ENCODE measurements at places on chromosomes 7 and 10.

GRCh38 chr7:75814407-75814947 lies 871 bp upstream of the CCL24 start:
- DNase-seq: no peak

GRCh38 chr7:79410345-79410744 lies 43.1 kb downstream of the MAGI2 start:
- DNase-seq: no peak

- no peak for DNase-seq
These were observed 35.2 kb upstream of the MBL2 start for GRCh38 chr10:52807803-52808202.

- DNase-seq: no peak
These were observed 36.2 kb downstream of the PDE1C start for GRCh38 chr7:32034052-32034451.

DNA sequence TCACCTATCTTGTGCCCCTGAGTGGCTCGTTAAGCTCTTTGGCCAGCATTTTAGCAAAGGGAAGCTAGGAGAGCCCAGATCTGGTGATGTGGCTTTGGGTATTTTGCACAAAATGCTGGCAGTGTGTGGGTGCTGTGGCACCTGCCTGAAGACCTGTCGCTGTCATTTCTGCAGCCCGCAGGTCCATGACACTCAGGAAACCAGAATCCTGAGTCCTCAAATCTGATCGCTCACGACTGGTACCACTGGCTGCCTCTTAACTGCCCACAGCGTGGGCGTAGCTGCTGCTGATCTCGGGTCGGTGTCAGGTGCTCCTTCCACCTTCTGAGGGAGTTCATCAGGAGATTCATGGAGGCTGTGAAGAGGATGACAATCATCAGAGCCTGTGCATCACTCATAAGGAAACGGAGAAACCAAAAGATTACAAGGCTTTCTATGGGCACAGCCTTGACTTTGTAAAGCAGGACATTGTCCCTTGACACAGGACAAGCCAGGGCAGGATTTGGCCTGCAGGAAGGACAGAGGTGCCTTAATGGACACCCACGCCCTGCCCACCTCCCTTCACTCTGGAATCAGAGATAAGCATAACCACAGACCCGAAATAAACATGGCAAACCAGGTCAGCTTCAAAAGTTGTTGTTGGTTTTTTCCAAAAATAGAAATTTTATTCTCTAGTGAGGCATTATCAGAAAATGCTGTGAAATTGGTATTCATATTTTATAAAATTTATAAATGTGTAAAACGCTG lies 71.0 kb upstream of the STK17A start:
- no peak for DNase-seq

DNA sequence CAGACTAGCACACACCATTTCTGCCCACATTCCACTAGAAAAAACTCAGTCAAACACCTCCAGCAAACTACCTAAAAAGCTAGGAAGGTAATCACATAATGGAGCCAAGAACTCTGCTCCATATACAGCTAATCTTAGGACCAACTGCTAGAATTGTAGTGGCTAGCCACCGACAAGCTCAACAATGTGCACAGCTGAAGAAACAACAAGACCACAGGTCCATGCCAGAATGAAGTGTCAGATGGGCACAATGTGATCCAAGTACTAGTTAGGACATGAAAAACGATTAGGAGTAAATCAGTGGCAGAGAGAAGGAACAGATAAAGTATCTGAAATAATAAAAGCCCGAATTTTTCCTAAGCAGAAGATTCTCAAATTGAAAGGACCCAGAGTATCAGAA lies 38.6 kb downstream of the TMEM106B start:
- no peak for DNase-seq

- DNase-seq: no peak
These were observed 44.2 kb upstream of the PCBD1 start for GRCh38 chr10:70932392-70933196.
